ENCODE measurements at places on chromosomes 4 and X.

- no peak for DNase-seq
These were observed 20.6 kb downstream of the ZDHHC9 start for GRCh38 chrX:129823115-129823514.

DNA sequence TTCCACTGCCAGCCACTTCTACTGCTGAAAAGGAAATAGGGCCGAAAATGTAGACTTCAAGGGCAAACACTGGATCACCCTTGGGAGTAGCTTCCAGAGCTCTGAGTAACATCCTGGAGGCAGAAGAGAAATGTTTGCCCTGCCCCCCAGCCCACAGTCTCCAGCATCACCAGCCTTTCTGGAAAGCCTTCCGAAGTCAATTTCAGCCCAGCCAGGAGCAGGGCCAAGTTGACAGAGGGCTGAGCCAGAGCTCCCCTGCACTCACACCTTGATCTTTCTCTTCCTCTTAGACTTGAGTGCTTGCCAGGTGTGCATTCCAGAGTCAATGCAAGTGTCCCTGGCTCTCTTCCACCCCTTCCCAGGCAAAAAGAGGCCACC lies 35.2 kb downstream of the SLC25A5 start:
- no peak for DNase-seq

GRCh38 chr4:187665086-187665485 lies 330.5 kb upstream of the ZFP42 start:
- no peak for DNase-seq

- no peak for DNase-seq
These were observed 1703.1 kb downstream of the PCDH7 start for GRCh38 chr4:32423267-32423666.

DNA sequence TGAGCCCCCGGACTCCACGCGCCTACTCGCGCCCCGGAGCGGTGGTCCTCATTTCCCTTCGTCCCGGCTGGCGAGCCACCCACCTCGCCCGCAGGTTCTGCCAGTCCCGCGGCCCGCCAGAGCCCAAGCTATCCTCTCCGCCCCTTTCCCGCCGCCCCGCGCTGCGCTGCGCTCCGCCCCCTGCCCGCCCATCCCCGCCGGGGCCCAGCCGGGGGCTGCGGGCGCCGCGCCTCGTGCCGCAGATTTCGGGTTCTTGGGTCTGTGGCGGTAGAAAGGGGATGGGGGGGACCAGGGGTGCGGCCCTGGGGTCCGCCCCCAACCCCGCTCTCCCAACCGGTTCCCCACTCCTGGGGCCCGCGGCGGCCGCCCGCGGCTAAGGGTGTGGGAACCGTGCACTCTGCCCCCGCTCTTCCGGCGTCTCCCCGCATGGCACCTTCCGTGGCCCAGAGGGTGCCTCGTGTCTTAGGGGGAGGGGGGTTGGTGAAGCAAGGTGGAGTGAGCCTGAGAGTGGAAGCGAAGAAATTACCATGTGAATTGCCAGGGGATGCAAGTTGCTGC lies 650.8 kb upstream of the DIPK2B start:
- no peak for DNase-seq

GRCh38 chr4:1374706-1375045 lies 27.7 kb downstream of the UVSSA start:
- DNase-seq = no peak

DNA sequence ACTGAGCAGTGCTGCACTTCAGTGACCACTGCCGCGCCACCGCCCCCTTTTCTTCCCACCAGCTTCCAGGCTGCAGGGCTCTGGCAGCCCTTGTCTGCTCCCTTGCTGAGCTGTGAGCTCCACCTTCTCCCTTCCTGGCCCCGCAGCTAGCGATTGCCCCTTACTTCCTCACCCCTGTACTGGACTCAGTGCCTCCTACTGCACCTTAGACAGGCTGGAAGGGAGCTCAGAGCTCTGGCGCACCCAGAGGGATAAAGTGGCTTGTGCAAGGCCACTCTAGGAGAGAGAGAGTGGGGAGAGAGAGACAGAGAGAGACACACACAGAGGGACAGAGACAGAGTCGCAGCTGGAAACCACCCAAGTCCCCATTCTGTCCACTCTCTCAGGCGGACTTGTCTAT lies 6.0 kb downstream of the RASL11B start:
- no peak for DNase-seq

DNA sequence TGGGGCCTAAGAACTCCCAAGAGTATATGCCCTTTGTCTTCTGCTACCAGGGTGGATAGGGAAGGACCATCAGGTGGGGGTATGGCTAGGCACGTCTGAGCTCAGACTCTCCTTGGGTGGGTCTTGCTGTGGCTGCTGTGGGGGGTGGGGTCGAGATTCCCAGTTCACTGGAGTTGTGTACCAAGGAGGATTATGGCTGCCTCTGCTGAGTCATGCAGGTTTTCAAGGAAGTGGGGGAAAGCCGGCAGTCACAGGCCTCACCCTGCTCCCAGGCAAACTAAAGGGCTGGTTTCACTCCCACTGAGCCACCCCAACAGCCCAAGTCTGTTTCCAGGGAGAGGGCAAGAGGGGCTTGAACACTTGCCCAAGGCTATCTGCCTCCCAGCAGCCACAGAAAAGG lies 249.7 kb downstream of the NR3C2 start:
- no peak for DNase-seq

GRCh38 chr4:22428441-22428840 lies 87.4 kb downstream of the ADGRA3 start:
- DNase-seq = no peak

DNA sequence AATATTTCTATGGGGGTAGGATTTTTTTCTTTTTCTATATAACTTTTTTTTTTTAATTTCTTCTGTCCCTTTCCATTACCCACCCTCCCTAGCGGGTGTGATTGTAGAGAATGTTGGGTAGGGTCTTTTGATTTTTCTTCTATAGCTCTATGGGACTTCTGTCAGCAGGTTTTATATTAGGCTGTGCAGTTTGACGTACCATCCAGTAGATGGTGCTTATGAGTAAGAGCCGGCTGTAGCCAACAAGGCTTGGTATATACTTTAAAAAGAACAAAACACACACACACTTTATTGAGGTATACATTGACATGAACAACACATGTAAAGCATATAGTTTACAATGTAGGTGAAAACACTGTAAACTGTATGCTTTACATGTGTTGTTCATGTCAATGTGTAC lies 247.9 kb upstream of the POF1B start:
- DNase-seq = no peak

- no peak for DNase-seq
These were observed 416.7 kb downstream of the ZIC3 start for GRCh38 chrX:137982472-137983172.

DNA sequence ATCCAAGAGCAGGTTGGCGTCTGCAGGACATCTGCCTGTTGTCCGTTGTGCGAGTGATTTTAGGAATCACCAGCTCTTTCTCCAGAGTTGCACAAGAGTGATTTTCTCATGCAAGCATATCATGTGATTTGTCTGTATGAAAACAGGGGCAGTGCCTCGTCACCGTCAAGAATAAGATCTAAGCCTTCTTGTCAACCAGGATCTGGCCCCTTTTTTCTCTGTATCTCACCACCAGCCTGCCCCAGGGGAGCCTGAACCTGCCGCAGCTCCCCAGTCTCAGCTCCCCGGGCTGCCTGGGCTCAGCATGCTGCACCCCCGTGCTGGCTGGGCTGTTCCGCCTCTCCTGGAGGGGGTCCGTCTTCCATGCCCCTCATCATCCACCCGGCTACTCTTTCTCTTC lies 90.5 kb downstream of the STOX2 start:
- no peak for DNase-seq

Measured in NCI-H524 treated with DMSO at 0.1 percent for 48 hours (cell line).